Retina (tissue), 1 donor: ENCODE measurements at places on chromosomes 3 and 15.

DNA sequence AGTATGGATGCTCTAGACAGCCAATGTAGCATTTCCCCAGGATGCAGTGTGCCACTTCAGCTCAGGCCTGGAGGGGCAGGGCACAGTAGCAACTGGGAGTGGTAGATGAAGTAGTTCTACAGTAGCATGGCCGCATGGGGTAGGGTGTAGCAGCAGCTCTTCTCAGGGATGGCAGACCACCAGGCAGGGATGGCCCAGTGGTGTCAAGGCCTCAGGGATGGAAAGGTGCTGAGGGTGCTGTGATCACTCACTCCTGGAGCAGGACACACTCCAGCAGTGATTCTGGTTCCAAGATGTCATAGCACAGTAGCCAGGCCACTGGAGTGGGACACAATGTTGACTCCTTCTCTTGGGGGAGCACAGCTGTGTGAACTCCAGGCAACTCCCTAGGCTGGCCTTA, 210.9 kb upstream of the LYSMD4 start:
- no peak for DNase-seq

GRCh38 chr15:69637818-69638217, 185.2 kb downstream of the RPLP1 start:
- DNase-seq = no peak

GRCh38 chr15:88894348-88894818, 961 bp downstream of the HAPLN3 start:
- DNase-seq = peak; percentile 69

DNA sequence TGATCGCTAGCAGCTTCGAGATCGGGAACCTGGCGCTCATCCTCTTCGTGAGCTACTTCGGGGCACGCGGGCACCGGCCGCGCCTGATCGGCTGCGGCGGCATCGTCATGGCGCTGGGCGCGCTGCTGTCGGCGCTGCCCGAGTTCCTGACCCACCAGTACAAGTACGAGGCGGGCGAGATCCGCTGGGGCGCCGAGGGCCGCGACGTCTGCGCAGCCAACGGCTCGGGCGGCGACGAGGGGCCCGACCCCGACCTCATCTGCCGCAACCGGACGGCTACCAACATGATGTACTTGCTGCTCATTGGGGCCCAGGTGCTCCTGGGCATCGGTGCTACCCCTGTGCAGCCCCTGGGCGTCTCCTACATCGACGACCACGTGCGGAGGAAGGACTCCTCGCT, 62.5 kb downstream of the SLCO3A1 start:
- no peak for DNase-seq

DNA sequence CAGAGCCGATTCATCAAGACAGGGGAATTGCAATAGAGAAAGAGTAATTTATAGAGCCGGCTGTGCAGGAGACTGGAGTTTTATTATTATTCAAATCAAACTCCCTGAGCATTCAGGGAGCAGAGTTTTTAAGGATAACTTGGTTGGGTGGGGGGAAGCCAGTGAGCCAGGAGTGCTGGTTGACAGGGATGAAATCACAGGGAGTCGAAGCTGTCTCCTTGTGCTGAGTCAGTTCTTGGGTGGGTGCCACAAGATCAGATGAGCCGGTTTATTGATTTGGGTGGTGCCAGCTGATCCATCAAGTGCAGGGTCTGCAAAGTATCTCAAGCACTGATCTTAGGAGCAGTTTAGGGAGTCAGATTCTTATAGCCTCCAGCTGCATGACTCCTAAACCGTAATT, 95.4 kb upstream of the CCDC80 start:
- no peak for DNase-seq

GRCh38 chr3:194351952-194352536, 916 bp upstream of the CPN2 start:
- no peak for DNase-seq

GRCh38 chr3:24435584-24435983, 59.1 kb downstream of the THRB start:
- no peak for DNase-seq

DNA sequence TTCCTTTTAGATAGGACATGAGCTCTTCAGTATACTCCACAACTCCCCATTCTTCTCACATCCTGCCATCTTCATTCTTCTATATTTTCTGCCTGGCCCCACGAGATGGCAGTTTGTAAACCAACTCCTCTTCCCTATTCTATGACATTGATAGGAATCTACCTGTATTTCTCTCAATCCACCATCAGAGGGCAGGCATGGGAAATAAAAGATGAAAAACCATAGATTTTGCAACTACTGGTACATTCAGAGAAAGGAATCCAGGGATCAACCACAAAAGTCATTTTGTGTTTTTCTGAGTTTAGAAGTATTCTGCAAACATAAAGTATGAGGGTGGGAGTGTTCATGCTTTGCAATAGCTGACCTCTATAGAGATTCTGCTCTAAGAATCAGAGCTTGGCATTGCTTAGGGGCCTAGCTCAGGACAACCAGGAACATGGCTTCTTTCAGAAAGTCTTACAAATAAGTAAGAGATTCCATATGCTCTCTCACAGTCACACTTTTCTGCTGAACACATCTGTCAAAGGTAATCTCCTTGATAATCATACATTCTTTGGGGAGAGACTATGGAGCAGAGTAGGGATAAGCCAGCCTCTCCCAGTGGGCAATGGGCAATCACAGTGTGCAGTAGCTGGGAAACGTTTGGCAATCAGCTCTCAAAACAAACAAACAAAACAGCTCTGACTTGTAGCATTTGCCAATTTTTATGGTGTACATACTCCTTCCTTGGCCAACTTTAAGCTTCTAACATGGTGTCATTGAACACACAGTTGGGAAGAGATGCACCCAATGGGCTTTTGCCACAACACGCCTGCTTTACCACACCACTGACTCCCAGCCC, 43.1 kb upstream of the SLC25A36 start:
- peak; percentile 32 for DNase-seq

DNA sequence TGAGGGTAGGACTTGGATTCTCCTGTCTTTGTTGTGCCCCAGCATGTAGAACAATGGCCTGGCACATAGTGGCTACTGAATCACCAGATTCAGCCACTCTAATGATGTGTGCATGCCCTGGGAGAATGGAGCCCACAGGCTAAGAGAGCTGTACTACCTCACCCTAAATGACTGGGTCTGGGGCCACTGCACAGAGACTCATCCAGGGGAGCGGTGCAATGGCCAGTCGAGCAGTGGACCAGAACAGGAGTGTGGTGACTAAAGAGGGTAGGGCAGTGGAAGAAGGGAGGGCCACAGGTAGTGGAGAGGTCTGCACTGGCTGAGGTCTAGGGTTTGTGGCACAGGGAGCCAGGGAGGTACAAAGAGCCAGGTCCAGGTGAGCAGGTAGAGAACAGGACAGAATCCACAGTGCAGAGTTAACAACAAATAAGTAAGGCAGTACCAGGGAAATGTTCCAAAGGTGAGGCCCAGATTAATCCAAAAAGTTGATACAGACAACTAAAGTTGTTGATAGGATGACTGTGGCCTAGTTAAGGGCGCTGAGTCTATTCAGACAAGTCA, 142.7 kb upstream of the ATP11B start:
- DNase-seq = no peak

DNA sequence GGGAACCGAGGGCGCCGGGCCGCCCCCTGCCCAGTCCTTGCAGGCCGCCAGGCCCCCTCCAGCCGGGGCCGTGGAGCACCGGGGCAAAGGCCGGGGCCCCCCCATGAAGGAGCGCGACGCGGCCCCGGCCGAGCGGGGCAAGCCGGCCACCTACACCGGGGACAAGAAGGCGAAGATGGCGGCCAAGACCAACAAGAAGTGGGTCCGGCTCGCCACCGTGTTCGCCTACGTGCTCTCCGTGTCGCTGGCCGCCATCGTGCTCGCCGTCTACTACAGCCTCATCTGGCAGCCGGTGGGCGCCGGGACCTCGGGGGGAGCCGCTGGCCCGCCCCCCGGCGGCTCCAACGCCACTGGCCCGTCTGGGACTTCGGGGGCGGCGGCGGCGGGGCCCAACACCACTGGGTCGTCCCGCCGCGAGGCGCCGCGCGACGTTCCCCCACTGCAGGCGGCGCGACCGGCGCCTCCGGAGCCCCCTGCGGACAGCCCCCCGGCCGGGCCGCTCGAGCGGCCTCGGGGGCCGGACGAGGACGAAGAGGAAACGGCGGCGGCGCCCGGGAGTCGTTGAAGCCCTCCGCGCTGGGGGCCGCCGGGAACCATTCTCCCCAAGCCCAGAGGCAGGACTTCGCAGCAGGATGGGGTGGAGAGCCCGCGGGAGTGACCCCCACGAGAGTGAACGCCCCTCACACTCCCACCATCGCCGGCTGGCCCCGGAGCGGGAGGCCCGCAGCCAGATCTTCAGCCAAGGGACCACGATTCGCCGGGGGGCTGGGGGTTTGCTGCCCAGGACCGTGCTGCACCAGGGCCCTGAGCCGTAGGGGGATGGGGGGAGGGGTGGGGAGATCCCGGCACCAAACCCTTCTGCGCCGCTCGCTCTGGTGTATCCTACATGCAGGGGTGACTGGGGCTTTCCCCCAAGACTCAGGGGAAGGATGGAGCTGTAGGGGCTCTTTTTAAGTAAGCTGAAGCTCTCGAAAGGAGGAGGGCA, 753 bp downstream of the INAFM2 start:
- peak; percentile 65 for DNase-seq

- DNase-seq = no peak
Observed at GRCh38 chr15:58425185-58425584, 6.6 kb upstream of the LIPC start.

DNA sequence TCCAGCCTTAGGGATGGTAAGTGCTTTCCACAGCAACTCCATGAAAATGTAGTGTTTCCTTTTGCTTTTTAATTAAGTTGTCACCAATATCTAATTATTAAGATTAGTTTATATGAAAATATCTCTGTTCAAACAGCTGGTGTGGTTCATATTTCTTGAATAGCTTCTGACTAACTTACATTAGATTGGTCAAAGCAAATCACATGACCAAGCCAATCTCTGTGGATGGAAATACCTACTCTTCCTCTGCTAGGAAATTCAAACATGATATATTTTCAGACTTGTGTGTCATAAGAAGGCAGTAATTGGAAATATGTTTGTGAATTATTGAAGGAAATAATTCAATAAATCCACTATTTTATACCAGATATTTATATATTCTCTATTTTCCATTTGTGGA, 54.6 kb upstream of the CADM2 start:
- DNase-seq = no peak

GRCh38 chr3:171377859-171378258, 82.3 kb downstream of the TNIK start:
- no peak for DNase-seq

GRCh38 chr3:40752492-40752891, 227.7 kb downstream of the ZNF621 start:
- no peak for DNase-seq

GRCh38 chr3:124995460-124995994, 60.3 kb downstream of the HEG1 start:
- DNase-seq = peak; percentile 77

- no peak for DNase-seq
Observed at GRCh38 chr15:99365242-99365641, 114.0 kb downstream of the LRRC28 start.

DNA sequence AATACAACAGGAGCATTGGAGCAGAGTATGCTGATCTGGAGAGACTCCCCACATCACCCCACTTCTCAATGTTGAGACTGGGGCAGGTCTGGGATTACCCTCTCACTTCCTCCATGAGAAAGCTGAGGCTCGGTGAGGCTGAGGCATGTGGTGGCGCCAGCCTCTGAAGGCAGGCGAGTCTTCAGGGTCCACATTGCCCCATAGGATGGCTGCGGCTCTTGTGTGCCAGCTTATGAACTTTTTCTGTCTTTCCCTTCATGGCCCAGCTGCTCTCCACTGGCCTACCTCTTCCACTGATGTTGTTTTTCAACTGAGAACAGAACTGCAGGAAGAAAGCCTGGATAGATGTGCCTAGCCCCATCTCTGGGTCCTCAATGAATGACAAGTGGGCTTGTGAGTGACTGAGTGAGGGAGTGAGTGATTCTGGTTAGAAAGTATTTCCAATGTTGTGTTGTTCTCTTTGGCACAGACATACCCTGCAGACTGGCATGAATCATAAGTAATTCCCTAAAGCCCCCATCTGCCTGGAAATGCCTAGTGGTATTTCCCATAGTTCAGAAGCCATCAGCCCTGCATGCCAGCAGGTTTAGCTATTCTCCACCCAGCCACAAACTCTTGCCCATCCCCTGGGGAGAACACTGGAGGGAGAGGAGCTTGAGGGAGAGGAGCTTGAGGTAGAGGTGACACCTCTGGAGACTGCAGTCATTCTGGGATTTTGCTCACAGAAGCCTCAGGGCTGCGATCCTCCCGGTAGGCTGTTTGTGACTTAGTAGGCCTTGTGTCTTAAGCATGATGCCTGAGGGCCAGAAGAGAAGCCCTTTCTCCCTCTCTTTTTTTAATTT, 56.9 kb downstream of the AMOTL2 start:
- DNase-seq = no peak

DNA sequence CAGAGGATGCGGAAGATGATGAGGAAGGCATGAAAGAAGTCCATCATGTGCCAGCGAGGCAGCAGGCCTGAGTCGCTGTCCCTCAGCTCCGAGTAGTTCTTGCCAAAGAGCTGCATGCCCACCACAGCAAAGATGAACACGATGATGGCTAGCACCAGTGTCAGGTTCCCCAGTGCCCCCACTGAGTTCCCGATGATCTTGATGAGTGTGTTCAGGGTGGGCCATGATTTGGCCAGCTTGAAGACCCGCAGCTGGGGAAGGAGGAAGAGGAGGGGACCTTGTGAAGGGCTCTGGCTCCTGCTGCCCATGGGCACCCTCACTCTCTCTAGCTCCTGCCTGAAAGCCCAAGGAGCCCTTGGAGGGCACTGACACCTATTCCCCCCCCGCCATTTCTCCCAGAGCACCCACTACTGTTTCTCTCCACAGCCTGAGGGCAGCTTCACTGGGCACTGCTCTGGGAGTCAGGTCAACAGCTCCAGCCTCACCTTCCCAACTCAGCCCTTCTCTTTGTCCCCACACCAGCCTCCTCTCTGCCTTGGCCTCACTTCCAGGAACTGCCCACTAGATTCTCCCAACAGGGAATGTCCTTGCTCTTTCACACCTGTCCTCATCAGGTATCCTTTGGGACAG, 63.6 kb downstream of the SCN5A start:
- DNase-seq = no peak

DNA sequence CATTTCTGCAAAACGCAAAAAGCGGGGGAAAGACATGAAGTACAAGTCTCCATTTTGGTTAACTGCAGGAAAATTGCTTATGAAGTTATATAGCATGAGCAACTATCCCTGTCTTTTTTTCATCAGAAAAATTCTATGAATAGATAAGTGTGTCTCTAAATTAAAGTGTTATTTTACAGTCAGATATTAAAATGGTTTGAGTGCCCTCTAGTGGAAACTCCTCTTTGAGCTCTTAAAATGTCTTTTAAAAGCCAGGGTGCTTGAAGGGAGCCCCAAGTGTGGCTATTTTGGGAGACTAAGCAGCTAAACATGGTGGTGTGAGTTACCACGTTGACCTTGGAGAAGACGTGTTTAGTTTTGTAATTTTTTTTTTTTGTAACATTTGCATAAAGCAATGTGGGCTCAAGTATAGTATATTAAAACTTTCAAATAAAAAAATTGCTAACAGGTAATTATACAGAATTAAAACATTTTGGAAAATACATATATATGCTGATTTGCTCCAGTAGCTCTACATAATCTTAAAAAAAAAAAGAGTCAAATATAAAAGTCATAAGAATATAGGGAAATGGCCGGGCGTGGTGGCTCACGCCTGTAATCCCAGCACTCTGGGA, 77.2 kb downstream of the PPP2R3A start:
- peak; percentile 30 for DNase-seq
